Effector memory CD8-positive, alpha-beta T cell (primary cell): ENCODE measurements at places on chromosomes 13 and 19.

DNA sequence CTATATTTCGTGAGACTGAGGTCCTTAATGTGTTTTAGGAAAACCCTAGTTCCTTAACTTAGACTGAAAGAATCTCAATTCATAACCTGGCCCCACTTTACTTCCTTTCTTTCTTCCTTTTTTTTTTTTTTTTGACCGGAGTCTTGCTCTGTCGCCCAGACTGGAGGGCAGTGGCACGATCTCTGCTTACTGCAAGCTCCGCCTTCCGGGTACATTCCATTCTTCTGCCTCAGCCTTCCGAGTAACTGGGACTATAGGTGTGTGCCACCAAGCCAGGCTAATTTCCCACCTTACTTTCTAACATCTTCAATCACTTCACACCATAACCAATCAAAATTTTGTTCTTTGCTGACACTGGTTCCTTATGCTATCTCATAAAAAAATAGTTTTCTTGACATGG, 2097.0 kb downstream of the PCDH9 start:
- no peak for DNase-seq
- no peak overlapping the region for H3K27ac ChIP-seq
- H3K4me3 ChIP-seq: no peak overlapping the region
- H3K36me3 ChIP-seq: no peaks in the 10 kb centered on the region
- H3K4me1 ChIP-seq: no peaks in the 10 kb centered on the region

GRCh38 chr13:36310417-36311108, 12.9 kb upstream of the CCDC169 start:
- H3K4me1 ChIP-seq: no peaks in the 10 kb centered on the region
- H3K36me3 ChIP-seq: peaks cover 9% of the 10 kb centered on the region
- no peak overlapping the region for H3K27ac ChIP-seq
- H3K27me3 ChIP-seq: no peaks in the 10 kb centered on the region
- no peak overlapping the region for H3K4me3 ChIP-seq

DNA sequence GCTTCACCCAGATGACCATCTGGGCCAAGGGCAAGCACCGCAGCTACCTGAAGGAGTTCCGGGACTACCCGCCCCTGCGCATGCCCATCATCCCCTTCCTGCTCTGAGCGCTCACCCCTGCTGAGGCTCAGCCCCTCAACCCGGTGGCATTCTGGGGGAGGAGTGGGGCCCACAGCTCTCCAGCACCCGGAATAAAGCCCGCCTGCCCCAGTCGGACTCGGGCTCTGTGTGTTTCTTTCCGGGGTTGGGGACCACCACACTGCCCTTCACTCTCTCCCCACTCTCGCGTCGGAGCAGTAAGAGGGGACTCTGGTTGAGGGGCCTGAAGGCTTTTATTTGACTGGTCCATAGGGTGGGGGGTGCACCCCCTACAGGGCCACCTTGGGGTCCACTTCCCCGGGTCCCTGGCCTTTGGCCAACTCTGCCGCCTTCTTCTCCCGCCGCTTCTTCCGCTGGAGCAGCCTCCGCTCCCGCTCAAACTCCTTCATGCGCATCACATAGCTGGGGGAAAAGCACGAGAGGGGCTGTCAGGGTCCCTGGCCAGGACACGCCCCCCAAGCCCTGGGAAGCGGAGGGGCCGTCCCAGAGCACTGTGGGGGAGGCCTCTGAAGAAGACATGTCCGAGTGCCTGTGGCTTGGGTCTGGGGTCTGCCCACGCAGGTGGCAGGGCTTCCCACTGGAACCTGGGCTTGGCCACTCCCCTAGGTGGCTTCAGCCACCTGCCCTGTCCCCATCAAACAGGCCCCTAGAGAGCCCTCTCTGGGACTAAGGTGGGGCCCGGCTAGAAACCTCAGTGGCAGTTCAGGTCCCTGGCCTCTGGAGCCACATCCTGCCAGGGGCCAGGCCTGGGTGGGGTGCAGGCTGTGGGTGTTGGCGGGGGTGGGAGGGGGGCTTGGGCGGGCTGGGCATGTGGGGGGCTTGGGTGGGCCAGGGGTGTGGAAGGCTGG, 5.8 kb downstream of the NDUFB7 start:
- peak overlapping the region; percentile 73 for H3K4me3 ChIP-seq
- H3K36me3 ChIP-seq: peaks cover 36% of the 10 kb centered on the region
- no peak for DNase-seq
- H3K27me3 ChIP-seq: no peaks in the 10 kb centered on the region

GRCh38 chr19:43596842-43597461, 557 bp downstream of the ZNF576 start:
- H3K4me3 ChIP-seq: peak overlapping the region; percentile 97
- peaks cover 39% of the 10 kb centered on the region for H3K36me3 ChIP-seq
- H3K4me1 ChIP-seq: peaks cover 41% of the 10 kb centered on the region
- no peak for DNase-seq
- no peaks in the 10 kb centered on the region for H3K27me3 ChIP-seq

DNA sequence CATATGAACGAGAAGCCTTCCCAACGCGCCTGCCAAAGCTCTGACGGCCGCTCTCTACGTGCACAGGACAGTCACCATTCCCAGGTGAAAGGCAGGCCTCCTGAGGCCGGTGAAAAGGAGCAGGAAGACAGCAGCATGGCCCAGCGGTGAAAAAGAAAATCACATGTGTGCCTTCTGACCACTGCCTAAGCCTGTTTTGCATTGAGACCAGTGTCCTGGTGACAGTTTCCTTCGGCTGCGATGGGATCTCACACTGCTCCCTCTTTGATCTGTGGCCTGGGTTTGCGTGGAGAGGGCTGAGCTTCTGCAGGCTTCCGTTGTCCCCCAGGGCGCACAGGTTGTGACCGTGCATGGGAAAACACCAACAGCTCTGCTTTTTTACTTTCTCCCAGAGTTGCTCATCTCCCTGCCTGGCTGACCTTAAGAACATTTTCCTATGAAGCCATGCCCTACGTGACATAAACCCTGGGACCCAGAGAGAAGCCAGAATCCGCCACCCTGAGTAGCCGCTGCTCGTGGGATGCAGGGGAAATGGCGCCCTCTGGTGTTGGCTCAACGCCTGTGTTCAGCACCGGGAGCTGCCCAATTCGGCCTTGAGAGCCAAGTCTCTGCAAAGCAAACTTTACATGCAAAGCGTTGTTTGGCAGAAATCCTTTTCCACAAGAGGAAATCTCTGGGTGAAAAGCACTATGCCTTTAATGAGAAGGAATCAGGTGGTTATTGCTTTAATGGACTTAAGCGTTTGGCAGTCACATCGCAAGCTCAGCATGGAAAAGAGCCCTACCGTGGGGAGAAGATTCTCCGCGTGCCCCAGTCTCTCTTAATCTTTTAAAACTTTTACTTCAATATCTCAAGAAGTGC, 112.2 kb upstream of the GPR12 start:
- no peak overlapping the region for H3K27ac ChIP-seq
- no peak overlapping the region for H3K4me3 ChIP-seq
- H3K36me3 ChIP-seq: no peaks in the 10 kb centered on the region
- DNase-seq: peak; percentile 30

DNA sequence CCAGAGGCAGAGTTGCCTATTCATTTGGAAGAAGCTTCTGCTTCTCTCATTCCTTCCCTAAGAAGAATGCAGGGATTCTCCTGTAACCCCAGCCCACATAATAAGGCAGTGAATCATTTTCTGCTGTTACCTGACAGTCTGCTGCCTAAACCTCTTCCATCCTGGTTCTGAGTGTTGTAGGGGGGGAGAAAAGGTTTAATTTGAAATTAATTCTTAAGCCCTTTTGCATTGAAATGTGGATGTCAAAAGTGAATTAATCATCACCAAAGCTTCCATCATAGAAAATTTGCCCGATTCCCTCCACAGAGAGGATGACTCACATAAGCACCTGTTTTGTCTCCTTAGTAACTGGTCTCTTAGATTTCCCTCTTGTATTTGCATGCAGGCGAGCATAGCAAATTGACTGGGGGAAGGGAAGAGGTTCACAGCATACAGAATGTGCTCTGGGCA, 146.7 kb upstream of the FNDC3A start:
- H3K27ac ChIP-seq: peak overlapping the region; percentile 55
- H3K4me3 ChIP-seq: peak overlapping the region; percentile 48
- no peak for DNase-seq

DNA sequence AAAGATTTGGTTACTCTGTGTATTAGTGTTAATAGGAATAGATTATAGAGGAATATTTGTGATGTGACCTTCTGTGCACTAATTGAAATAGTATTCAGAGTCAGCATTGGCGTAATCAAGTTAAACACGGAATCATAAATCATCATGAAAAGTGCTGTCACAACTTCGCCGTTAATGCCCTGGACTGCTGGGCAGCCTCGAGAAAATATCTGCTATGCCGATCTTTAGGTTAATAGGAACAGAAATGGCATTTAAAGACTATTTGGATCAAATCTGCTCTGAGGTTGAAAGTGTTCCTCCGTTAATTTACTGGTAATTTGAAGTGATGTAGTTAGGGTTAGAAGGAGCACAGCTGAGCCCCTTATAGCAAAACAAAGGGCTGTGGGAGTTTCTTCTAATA, 219.0 kb downstream of the MZT1 start:
- DNase-seq: no peak
- no peaks in the 10 kb centered on the region for H3K4me1 ChIP-seq
- H3K27ac ChIP-seq: no peak overlapping the region
- H3K4me3 ChIP-seq: no peak overlapping the region

- peak overlapping the region; percentile 44 for H3K4me3 ChIP-seq
- peaks cover 60% of the 10 kb centered on the region for H3K4me1 ChIP-seq
- H3K27ac ChIP-seq: peak overlapping the region; percentile 84
- H3K36me3 ChIP-seq: peaks cover 13% of the 10 kb centered on the region
- DNase-seq: no peak
These were observed 102.9 kb downstream of the FOXO1 start for GRCh38 chr13:40563350-40564125.

DNA sequence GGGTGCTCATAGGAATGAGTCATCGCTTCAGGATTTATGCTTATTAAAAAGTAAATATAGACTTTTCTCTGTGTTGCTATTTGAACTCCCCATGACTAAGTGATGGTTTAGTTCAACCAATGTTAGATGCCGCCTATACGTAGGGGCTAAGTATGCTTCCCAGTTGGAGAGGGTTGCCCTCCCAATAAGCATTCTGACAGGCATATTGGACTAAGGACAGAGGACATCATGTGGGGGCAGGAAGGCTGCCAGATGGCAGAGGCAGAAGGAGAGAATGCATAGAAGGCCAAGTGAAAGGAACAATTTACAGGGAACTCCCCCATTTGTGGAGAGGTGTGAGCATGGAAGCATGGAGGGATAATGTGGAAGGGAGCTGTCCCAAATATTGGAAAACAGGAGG, 318.4 kb upstream of the OBI1 start:
- no peak overlapping the region for H3K4me3 ChIP-seq
- no peaks in the 10 kb centered on the region for H3K4me1 ChIP-seq
- no peak for DNase-seq
- peaks cover 28% of the 10 kb centered on the region for H3K27me3 ChIP-seq
- no peak overlapping the region for H3K27ac ChIP-seq

DNA sequence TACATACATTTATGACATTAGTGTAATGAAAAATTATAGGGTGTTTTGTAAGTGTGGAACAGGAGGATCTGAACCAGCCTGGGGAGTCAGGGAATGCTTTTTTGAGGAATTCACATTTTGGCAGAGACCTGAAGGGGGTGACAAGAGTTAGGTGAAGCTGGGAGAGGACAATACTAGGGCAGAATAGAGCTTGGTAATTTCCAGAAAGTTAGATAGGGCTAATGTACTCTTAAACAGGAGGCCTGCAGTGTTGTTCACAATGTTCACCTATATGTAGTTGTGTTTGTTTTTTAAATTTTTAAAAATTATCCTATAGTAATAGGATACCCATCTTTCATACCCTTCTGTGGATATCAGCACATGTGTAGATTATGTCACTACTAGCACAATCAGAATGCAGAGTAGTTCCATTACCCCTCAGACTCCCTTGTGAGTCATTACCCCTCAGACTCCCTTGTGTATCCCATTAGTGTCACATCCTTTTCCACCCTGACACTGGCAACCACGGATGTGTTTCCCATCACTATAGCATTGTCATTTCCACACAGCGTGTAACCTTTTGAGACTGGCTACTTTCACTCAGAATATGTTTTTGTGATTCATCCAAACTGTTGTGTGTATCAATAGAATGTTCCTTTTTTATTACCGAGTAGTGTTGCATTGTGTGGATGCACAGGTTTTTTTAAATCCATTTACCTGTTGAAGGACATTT, 43.1 kb downstream of the PCCA start:
- H3K27me3 ChIP-seq: no peaks in the 10 kb centered on the region
- H3K4me1 ChIP-seq: peaks cover 19% of the 10 kb centered on the region
- no peak for DNase-seq
- H3K36me3 ChIP-seq: peaks cover 5% of the 10 kb centered on the region

DNA sequence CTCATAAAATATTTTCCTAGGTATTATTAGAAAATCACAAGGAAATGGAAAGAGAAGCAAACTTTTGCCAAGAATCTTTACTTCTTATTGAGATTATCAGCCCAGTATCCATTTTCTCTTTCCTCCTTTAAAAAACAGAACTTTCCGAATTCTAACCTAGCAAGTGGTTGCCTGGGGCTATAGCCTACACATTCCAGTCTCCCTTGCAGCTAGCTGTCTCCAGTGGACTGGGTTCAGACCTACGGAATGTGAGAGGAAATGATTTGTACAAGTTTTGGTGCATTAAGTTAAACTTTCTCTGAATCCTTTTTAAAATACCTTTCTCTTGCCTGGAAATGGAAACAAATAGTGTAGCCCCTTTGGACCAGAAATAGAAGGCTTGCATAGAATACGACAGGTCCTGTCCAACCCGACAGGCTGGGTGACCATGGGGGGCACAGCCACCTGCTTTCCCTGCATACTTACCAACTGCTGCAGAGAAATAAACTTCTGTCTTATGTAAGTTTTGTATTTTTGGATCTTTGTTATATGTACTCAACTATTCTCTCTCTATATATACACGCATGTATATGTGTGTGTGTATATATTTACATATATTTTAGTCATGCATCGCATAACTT, 185.9 kb downstream of the NALCN start:
- no peak overlapping the region for H3K27ac ChIP-seq
- H3K4me1 ChIP-seq: no peaks in the 10 kb centered on the region
- H3K27me3 ChIP-seq: no peaks in the 10 kb centered on the region

- peaks cover 12% of the 10 kb centered on the region for H3K36me3 ChIP-seq
- peaks cover 4% of the 10 kb centered on the region for H3K27me3 ChIP-seq
- peaks cover 22% of the 10 kb centered on the region for H3K4me1 ChIP-seq
- H3K4me3 ChIP-seq: no peak overlapping the region
- peak overlapping the region; percentile 31 for H3K27ac ChIP-seq
These were observed 31.2 kb downstream of the GADD45B start for GRCh38 chr19:2507109-2507508.

DNA sequence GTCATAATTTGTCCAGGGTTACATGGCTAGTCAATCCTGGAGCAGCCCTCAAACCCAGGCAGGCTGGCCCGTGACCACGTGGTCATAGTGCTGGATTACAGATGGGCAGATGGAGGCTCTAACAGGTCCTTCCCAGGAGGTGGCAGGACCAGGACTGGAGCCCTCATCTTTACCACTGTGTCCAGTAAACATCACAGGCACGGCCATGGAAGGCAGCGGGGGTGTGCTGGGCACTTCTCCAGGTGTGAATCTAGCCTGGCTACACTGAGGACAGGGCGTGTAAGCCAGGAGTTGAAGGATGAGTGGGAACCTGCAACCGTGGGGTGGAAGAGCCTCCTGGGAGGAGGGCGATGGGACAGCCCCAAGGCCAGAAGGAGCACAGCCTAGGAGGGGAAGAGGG, 6.1 kb downstream of the CIC start:
- no peaks in the 10 kb centered on the region for H3K27me3 ChIP-seq
- peaks cover 44% of the 10 kb centered on the region for H3K4me1 ChIP-seq
- H3K27ac ChIP-seq: peak overlapping the region; percentile 31
- DNase-seq: no peak
- no peak overlapping the region for H3K4me3 ChIP-seq
